ENCODE measurements at places on chromosomes 13 and 19.

- DNase-seq: no peak
Observed at GRCh38 chr19:19230999-19231398, 19.2 kb downstream of the NCAN start.

DNA sequence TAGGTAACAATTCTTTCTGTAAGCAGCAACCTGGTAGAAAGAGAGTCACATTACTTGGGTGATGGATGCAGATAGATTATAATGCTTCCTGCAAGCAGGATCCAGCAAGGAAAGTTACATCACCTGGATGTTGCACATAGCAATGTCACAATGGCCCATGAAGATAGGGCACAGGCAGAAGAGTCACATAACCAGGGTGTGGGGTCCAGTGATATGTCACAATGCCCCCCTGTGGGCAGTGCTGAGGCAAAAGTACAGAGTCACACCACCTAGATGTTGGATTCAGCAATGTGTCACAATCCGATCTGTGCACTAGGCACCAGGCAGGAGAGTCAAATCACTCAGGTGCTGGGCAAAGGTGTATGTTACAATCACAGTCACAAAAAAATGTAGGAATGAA, 4.0 kb upstream of the ZNF43 start:
- no peak for DNase-seq

DNA sequence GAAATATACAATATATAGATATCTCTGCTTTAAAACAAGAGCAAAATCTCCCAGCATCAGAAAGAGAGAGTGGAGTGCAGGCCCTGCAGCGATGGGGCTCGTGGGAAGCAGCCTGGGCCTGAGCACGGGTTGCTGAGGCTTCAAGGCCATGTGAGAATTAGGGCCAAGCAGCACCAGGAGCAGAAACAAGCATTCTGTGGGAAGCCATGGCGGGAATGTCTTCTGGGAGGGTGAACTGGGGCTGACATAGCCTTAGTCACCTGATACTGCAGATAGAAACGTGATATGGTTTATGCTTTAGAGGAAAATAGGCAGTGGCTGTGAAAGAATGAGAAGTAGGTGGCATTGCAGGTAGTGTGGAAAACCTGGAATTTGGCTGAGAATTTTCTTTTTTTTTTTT, 472.3 kb downstream of the IRS2 start:
- no peak for DNase-seq

DNA sequence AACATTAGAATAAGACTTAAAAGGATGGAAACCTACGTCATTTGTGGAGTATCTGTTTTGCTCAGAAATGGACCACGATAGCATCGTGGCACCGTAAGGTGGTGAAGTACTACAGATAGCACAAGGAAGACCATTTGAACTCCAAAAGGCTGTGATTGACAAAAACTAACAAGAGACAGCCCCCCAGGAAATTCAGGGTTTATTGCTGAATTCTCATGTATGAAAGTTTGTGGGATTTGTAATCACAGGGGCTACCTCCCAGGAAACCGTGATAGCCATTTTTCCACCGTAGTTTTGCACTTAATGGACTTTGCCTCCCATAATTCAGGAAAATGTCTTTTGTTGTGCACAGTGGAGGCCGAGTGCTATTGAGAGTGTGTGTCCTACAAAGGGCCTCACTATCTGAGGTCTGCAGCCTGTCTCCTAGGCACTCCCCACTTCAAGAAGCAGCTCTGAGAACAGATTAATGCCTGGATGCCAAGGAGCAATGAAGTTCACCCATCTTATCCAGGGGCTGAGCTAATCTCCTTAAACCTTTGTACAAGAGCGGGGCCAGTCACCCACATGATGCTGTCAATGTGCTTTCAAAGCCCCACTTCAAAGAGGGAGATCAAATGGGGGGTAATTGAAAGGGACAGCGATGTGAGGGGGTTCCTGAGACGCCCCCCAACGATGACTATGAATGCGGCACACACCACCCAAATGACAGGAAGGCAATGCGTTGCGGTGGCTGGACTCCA, 182.6 kb downstream of the COL4A1 start:
- DNase-seq: no peak

- DNase-seq: no peak
Observed at GRCh38 chr13:109881961-109882558, 95.7 kb upstream of the IRS2 start.

GRCh38 chr13:35720690-35721554, 244.4 kb upstream of the MAB21L1 start:
- no peak for DNase-seq

GRCh38 chr19:6092329-6093286, 17.7 kb downstream of the RFX2 start:
- DNase-seq: no peak

- no peak for DNase-seq
Observed at GRCh38 chr13:75458696-75459422, 23.1 kb downstream of the TBC1D4 start.

DNA sequence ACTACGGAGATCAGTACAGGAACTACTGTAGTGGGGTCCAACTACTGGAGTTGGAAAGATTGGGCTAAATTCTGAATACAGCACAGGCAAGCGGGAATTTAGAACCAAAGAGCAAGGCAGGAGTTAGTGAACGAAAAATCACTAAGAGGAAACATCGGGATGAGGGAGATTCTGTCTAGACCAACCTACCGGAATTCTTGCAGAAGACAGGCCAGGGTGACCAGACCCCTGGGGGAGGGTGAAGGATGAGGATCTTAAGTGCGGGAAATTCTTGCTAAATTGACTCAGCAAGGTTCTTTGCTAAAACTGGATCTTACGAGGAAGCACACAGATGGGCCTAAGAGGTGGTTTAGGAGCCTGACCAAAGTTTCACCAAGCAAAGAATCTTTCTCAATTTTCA, 13.2 kb upstream of the PSPC1 start:
- DNase-seq: no peak

DNA sequence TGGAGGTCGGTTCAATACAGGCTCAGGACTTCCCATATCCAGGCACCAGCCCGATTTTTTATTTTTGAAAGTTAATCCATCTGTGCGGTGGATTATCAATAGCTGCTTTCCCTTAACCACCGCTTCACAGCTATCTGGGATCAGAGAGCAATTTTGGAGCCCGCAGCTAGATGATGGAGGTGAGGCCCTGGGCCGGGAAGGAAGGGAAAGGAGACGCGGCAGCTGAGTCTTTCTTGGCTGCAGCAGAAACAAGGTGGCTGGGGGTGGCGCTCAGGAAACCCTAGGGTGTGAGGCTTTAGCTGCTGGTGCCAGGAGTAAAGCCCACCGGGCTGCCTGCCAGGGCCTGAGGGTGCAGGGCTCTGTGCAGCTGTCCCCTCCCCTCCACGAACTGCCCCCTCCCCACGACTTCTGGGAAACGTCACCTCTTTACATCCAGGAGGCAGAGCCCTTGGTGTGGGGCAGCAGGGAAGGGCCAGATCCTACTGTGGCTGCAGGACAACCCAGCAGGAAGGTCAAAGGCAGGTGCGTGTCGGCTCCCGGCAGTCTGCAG, 307.0 kb downstream of the ZNF536 start:
- DNase-seq: no peak

DNA sequence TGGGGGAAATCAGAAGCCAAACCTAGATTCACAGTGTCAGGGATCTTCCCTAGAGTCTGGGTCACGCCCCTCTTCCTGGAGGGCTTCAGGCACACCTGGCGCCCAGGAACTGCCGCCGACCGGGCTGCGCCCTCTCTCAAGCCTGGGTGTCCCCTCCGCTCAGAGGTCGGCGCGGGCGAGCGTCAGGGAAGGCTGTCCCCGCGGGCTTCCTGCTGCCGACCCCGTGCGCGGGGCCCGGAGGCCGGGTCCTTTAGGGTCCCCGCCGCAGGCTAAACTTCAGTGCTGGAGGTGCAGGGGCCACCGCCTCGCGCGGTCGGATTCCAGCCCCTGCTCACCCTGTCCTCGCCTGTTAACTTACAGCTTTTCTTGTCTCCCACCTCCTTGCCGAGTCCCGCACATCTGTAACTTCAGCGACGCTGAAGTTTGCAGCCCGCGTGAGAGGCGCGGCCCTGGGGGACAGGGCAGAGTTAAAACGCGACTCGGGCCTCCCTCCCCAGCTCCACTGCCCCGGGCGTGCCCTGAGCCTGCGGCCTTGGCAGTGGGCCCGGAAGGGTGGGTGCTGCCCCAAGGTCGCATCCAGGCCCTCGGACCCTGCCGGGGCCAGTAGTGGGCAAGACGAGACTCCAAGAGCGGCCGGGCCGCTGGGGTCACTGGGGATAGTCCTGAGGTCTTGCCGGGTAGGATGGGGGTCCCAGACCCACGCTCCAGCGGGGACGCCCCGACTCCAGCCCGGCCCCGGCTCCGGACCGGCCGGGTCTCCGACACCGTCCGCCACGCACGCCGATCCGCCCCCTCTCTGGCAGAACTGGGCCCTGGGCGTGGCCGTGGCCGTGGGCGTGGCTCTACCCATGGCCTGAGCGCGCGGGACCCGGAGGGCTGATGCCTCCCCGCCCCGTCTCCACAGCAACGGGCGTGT, 95.6 kb upstream of the ZNF98 start:
- no peak for DNase-seq

- peak; percentile 63 for DNase-seq
Observed at GRCh38 chr13:27425918-27426630, 1.7 kb downstream of the GTF3A start.

DNA sequence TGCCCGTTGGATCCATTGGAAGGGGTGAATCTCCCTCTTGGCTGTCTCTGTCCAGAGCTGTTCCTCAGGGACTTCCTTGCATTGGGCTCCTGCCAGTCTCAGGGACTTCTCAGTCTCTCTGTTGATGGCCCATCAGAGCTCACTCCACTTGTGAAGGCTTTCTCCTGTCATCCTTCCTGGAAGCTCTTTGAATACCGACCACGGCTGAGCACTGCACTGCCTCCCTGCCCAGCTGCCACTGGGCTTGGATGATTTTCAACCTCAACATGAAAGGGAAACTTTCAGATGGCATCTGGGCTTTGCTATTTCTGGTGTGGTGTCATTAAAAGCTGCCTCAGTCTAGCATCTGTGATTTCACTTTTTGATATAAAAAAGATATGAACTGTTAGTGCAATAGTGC, 66.1 kb upstream of the ANKRD10 start:
- no peak for DNase-seq

DNA sequence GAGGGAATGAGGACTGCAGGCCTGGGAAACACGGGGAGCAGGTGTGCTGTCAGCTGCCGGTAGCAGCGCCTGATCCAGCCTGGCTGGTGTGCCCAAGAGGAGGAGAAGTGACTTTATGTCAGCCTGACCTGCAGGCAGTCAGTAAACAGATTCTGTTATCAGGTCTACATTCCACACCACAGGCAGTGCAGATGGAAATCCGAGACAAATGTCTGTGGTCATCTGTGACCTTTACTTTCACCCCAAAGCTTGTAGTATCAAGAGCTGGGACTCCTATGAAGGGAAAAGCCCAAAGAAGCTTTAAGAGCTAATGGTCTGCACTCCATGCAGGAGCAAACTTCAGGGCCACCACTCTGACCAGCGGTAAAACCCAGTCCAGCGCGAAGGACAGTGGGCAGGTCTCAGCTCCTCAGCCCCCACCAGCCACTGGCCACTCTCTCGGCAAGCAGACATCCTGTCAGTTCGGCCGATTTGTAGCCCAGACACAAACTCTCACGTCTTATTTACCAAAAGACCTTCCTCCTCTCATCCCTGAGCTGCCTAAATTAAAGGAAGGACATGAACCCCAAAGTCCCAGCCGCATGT, 7.7 kb downstream of the EPS15L1 start:
- no peak for DNase-seq

DNA sequence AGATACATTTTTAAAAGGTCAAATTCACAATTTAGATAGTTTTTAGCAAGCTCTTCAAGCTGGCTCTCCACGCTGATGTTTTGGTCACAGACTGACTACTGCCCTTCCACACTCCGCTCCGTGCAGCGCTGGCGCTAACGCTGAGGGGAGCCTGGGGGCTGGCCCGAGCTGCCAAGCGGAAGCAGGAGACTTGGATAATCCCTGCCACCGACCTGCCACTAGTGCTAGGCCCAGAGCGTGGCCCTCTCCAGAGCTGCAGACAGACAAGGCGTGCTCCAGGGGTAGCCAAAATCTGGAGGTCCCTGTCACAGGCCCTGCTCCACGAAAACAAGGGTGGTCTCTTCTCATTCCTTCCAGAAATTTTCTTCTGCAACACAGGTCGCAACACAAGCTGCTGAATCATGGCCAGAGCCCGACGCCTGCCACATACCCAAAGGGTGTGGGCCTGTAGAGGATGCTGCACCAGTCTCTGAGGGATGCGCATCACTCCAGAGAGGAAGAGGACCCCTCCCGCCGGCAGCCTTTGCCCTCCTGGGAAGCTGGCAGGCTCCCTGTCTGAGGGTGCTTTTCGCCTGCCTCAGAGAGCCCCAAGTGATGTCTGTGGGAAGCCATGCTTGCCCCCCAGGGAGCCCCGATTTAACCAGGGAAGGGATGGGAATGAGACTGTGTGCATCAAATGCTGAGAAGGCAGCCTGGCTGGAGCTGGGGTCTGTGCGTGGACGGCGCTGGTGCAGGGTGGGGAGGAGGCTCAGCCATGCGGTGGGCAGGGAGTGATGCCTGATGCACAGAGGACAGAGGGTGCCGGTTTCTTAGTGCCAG, 21.6 kb downstream of the CAPS start:
- no peak for DNase-seq

DNA sequence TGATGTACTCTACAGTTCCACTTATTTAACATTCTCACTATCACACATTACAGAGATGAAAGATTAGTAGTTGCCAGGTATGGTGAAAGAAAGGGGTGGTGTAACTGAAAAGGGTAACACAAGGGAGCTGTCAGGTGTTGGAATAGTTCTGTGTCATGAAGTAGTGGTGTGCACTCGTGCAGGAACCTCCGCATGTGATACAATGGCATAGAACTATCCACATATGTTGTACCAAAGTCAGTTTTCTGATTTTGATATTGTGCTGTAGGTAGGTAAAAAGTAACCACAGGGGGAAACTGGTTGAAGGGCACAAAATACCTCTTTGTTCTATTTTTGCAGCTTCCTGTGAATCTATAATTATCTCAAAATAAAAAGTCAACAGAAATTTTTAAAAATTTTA, 24.4 kb upstream of the RPL21 start:
- no peak for DNase-seq

DNA sequence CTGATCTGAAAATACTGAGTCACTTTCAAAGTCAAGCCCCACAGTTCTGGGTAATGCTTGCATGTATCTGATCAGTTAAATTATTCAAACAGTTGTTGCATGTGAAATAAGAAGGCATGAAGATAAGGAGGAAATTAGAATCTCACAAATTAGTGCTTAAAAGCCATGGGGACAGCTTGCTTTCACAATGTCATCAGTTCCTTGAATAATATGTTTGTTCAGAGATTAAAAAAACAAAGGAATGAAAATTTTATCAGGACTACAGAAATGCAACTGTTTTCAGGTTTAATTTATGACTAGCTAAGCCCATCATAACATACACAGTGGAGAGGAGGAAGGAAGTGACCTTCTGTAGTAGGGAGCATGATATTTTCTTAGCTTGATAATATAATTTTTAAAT, 150.1 kb downstream of the OXGR1 start:
- no peak for DNase-seq

- DNase-seq: no peak
Observed at GRCh38 chr19:15837221-15837731, 21.8 kb upstream of the OR10H1 start.
